HepG2 (cell line): ENCODE measurements at places on chromosomes 7 and 10.

GRCh38 chr7:22269963-22270362, 87.0 kb downstream of the RAPGEF5 start:
- DNase-seq = peak; percentile 45

- DNase-seq = no peak
These were observed 2.4 kb downstream of the CCDC71L start for GRCh38 chr7:106658316-106659165.

DNA sequence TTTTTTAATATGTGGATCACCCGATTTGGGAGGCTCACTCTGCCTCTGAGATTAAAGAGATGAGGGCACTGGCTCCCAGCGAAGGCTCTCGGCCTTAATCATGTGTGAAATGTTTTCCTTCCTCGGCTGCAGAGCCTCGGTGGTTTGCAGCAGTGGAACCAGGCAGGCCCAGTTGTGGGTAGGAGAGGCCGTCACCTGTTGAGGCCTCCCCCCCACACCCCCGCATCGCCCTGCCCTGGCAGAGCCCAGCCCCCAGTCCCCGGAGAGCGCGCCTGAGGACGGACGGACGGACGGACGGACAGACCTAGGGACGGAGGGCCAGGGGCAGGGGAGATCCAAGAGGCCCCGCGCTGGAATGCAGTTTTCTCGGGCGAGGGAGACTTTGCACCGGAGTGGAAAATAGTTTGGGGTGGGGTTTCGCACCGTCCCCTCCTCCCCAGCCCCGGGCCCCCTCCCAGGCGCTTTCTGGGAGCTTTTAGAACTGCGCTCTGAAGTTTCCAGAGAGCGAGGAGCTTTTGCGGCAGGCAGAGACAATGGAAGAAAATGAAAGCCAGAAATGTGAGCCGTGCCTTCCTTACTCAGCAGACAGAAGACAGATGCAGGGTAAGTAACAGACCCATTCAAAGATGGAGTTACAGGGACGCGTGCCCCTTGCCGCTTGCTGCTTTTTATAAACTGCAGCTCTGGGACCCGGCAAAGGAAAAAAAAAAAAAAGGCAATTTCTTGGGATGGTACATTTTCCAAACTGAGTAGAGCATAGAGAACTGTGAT, at the start of gene KIAA1217:
KIAA1217 (plus strand) TSS at position 478 of the 771 bp plus-strand sequence; CDS start at position 534, 56 bp downstream.
- peak; percentile 76 for DNase-seq

DNA sequence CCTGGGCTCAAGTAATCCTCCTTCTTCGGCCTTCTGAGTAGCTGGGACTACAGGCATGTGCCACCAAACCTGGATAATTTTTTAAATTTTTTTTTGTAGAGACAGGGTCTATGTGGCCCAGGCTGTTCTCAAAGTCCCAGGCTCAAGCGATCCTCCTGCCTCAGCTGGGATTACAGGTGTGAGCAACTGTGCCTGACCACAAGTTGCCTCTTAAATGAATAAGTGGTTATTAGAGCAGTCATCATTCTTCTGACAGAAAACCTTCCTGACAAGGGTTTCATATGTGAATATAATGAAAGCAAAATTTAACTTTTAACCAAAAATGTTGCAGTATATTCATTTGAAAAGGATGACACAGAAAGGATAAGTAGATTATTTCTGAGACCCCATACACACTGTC, 532.5 kb downstream of the GRM8 start:
- no peak for DNase-seq

DNA sequence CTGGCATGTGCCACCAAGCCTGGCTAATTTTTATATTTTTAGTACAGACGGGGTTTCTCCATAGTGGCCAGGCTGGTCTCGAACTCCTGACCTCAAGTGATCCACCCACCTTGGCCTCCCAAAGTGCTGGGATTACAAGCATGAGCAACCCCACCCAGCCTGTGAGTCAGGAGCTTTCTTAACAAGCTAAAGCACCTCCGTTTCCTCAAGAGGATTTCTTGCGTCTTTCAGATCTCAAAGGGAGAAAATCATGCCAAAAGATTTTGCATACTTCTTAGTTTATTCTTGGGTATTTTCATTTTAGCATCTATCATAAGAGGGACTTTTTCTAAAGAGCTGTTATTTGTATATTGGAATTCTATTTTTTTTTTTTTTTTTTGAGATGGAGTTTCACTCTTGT, 47.9 kb upstream of the FOXK1 start:
- DNase-seq = no peak
